ENCODE measurements at places on chromosomes 3 and 15.

DNA sequence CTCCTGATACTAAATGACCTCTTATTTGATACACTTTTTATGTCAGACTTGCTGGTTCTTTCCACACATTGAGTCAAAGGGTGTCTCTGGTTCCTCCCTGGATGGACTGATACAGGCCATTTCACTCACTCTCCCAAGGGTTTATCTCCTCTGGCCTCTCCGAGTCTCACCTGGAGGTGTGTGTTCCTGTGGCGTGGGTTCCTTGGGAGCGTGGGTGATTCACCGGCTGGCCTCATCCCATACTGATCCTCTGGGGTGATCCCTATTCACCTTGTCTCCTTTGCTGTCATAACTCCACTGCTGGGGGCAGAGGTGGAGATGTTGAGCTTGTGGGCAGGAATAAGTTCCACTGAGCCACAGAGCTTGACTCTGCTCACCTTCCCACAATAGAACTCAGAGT, 61.1 kb downstream of the ST6GAL1 start:
- DNase-seq: no peak

DNA sequence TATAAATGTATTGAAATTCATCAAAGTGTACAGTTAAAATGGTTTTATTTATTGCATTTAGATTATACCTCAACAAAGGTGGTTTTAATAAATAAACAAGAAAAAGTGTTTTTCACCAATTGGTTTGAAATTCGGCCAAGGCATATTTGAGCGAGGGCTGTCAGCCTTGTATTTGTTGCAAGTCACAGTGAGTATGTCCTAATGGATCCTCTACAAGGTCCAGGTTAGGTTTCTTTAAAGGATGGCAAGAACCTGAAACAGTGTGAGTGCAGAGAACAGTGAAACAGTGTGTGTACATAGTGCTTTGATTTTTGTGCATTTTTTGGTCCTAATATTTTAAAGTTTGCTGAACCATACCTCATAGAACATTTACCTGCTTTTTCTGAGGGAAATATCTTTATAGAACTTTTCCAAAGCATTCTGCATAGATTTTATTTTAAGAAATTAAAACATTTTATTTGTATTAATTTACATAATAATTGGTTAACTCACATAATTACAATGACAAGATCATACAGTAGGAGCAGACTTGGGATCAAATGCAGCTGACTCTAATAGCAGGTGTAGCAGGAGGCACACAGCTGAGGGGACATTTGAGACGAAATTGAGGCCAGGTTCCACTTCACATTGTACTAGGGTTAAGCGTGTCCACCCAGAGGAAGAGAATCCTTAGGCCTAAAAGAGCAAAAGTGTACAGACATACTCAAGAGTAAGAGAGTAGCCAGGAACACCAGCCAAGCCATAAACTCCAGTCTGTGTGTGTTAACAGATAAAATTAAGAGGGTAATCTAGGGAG, 428.8 kb upstream of the TPRG1 start:
- no peak for DNase-seq

DNA sequence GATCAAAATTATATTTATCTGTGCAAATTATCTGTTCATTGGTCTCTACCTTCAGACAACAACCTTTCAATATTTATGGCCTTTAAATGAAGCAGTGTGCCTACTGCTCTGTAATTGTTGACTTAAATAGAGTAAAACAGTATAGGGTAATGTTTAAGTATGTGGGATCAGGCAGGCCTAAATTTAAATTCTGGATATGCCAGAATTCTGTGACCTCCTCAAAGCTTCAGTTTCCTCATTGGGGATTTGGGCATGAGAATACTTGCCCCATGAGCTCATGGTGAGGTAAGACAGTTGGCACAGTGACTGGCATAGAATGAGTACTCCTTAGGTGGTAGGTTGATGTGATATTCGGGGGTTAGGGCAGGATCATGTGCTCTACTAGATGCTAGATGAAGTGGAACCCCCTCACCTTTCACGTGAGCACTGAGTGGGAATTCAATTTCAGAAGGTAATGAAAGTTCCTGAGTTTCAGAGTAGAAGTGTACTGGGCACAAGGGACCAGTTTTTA, 14.9 kb downstream of the ARL8B start:
- no peak for DNase-seq

DNA sequence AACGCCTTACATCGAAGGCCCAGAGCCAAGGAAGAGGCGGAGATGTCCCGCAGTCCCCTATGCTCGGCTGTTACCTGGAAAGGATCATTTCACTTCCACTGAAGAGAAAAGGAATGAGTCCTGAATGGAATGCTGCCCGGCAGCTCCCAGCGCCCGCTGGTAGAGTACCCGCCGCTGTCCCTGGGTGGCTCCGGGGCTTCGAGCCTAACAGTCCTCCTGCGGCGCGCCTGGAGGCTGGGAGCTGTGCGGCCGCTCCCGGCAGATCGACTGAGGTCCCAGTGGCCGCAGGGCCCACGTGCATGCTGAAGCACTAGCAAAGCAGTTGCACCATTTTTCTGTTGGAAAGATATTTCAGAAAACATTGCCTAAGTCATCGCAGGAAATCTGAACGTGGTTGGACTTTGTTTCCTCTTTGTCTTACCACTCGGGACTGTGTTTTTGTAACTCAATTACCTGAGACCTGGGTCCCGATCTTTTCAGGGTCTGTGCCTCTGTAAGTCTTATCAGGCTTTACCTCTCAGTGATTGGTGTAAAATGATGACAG, 984 bp downstream of the RNU6-1 start:
- DNase-seq: no peak

- no peak for DNase-seq
Measured at GRCh38 chr3:89372456-89372855, 265.0 kb downstream of the EPHA3 start.

DNA sequence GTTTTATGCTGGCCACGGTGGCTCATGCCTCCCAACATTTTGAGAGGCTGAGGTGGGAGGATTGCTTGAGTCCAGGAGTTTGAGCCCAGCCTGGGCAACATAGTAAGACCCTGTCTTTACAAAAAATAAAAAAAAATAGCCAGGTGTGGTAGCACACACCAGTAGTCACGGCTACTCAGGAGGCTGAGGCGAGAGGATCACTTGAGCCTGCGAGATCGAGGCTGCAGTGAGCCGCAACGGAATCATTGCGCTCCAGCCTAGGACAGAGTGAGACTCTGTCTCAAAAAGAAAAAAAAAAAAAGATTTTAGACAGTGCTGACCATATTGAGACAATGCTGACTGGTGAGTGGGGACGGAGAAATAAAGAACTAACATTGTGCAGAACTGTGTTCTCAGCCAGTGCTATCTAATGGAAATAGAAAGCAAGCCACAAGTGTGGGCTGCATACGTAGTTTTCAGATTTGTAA, 67.2 kb downstream of the ST6GAL1 start:
- no peak for DNase-seq
